Naive B cell (primary cell): ENCODE measurements at places on chromosomes 2 and 18. TPM values are rescaled to one million over a fixed set of nuclear protein-coding genes. Genes with fewer than 3 reads are reported as not detected.

DNA sequence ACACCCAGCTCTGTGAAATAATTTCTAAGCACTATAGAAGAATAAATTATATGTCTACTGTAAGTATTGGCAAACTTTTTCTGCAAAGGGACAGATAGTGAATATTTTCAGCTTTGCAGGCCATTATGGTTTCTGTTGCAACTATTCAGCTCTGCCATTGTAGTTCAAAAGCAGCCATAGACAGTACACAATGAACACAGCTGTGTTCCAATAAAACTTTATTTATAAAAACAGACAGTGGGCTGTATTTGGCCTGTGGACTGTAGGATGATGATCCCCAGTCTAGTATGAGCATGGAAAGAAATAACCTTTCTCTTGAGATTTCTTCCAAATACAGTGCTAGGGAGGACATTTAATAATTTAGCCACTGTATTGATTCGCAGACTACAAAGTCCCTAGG lies 35.2 kb upstream of the THOC1 start:
- H3K36me3 ChIP-seq: no peaks in the 10 kb centered on the region
- no peak overlapping the region for H3K27ac ChIP-seq
- H3K27me3 ChIP-seq: peaks cover 24% of the 10 kb centered on the region
- H3K4me1 ChIP-seq: no peaks in the 10 kb centered on the region
- DNase-seq: no peak

GRCh38 chr2:48412443-48413250 lies 117.3 kb upstream of the STON1 start:
- no peak overlapping the region for H3K27ac ChIP-seq
- no peak for DNase-seq
- no peaks in the 10 kb centered on the region for H3K27me3 ChIP-seq

DNA sequence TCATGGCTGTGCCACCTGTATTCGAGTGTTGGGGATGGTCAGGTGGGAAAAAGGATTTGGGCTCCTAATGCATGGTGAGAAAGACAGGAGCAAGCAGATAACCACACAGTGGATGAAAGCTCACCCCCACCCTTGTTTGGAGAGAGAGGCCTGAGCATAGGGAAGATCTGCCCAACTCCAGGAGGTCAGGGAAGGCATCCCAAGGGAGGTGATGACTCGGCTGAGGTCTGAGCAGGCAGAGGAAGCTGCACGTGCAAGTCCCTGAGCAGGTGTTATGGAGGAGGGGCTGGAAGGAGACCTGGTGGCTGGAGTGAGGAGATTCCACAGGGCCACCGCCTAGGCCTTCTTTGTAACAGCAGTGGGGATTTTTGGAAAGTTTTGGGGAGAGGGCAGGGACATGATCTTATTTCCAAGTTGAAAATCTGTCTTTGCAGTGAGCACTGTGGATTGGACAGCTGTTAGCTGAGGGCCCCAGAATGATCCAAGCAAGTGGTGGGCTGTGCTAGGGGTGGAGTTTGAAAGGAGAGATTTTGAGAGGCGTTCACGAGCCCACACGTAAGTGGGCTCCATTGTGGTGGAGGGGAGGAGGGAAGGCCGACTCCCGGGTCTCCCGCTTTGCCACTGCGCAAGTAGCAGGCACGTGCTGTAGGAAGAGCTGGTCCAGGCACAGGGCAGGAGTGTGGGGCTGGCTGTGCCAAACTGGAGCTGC lies 228.5 kb downstream of the GLI2 start:
- H3K36me3 ChIP-seq: no peaks in the 10 kb centered on the region
- no peak overlapping the region for H3K4me3 ChIP-seq
- no peak for DNase-seq
- no peaks in the 10 kb centered on the region for H3K27me3 ChIP-seq
- H3K27ac ChIP-seq: peak overlapping the region; percentile 88

DNA sequence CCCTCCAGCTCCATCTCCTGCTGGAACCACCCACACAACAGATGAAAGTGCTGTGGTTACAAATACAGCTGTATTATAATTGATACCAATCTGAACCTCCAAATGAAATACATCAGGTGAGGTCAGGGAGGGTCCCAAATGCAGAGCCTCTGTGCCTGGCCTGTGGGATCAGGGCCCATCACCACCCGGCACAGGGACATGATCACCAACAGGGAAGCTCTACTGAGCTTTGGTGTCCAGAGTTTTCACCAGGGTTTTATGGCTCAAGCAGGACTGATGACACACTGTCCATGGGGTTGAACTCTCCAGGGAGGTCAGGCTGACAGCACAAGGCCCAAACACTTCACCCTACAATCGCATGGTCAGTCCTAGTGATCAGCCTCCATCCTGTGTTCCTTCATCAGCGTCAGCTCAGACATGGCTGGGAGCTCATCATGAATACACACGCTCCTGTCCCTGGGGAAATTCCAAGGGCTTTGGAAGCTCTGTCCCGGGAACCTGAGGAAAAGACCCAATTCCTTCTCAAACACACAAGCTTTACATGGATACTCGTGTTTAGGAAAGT lies 3.9 kb upstream of the PXDN start:
- no peak overlapping the region for H3K4me3 ChIP-seq
- peaks cover 18% of the 10 kb centered on the region for H3K4me1 ChIP-seq
- no peak overlapping the region for H3K27ac ChIP-seq

DNA sequence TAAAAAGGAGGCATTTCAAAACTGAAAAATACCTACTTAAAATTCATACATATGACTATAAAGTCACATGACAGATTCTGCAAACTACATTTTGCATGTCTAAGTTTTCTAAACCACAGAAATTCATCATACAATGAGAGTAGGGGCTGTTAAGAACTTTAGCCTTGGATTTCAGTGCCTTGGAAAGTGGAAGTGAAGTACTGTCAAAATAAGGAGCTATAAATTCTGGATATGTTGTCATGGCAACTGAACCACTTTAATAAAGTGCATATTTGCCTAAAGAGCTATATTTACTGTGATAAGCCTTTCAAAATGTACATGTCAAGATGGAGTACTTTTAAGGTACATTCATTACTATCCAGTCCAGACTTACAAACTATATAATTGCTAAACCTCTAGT lies 227.1 kb downstream of the RAB3GAP1 start:
- H3K27ac ChIP-seq: no peak overlapping the region
- no peak overlapping the region for H3K4me3 ChIP-seq
- H3K27me3 ChIP-seq: no peaks in the 10 kb centered on the region

DNA sequence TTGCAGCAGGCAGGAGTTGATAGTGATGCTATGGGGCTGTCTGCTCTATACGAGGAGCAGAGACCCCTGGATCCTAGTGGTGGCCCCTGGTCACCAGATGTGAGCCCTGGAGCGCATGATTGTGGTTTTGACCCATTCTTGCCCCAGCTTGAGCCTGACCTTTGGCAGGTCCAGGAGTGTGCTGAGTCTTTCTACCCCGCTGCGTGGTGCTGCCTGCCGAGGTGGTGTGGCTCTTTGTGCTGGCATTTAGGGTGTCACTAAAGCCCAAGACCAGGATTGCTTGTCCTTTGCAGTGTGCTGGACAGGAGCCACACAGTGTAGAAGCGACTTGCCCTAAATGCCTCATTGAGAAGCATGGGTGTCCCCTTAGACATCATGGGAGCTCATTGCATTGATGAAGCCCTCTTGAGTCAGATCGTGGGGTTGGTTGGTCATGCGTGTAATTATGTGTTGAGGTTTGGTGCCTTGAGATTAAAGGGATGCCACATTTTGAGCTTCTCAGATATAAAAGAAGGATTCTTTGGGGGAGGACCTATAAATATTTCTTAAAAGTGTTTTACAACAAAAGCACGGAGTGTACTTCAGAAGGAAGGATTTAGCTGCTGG lies 88.3 kb downstream of the AGAP1 start:
- H3K4me3 ChIP-seq: no peak overlapping the region
- no peak overlapping the region for H3K27ac ChIP-seq
- no peaks in the 10 kb centered on the region for H3K36me3 ChIP-seq
- H3K4me1 ChIP-seq: no peaks in the 10 kb centered on the region
- H3K27me3 ChIP-seq: peaks cover 9% of the 10 kb centered on the region

DNA sequence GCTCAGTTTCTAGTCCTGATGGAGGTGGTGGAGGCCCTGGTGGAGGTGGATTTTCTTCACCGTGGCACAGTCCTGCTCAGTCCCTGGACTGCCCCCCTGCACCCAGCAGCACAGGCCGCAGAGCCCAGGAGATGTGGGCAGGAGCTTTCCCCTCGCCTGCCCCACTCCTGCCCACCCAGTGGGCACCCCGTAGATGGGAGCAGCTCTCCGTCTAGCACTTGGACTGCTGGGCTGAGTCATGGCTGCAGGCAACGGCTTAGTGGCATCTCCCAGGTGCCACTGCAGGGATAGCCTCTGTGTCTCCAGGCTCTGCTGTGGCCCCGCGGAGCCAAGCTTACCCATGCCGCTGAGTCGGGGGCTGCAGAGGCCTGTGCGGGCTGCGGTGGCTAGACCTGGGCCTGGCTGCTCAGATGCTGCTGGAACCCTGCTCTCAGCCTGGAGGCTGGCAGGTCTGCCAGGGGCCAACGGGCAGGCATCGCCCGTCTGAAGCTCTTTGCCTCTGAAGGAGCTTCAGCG lies 92.3 kb upstream of the CTDP1 start:
- DNase-seq: no peak
- H3K27ac ChIP-seq: no peak overlapping the region

DNA sequence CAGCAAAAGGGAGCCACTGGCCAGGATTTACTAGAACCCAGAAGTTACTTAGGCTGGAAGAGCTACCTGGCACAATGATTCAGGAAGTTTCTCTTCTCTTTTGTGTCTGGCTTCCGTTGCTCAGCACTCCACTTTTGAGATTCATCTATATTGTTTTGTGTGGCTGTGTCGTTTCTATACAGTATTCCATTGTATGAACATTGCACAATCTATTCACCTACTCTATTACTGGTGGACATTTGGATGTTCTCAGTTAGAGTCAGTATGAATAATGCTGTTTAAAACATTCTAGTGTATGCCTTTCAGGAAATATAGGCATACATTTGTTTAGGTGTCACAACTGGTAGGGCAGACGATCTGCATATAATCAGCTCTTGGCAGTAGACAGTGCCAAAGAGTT lies 36.3 kb upstream of the EPHA4 start:
- no peaks in the 10 kb centered on the region for H3K36me3 ChIP-seq
- no peaks in the 10 kb centered on the region for H3K4me1 ChIP-seq
- peaks cover 32% of the 10 kb centered on the region for H3K27me3 ChIP-seq
- no peak overlapping the region for H3K27ac ChIP-seq
- no peak for DNase-seq

GRCh38 chr2:136534811-136535210 lies 230.5 kb upstream of the THSD7B start:
- H3K36me3 ChIP-seq: no peaks in the 10 kb centered on the region
- DNase-seq: no peak
- H3K27me3 ChIP-seq: peaks cover 19% of the 10 kb centered on the region
- H3K27ac ChIP-seq: no peak overlapping the region
- H3K4me3 ChIP-seq: no peak overlapping the region

DNA sequence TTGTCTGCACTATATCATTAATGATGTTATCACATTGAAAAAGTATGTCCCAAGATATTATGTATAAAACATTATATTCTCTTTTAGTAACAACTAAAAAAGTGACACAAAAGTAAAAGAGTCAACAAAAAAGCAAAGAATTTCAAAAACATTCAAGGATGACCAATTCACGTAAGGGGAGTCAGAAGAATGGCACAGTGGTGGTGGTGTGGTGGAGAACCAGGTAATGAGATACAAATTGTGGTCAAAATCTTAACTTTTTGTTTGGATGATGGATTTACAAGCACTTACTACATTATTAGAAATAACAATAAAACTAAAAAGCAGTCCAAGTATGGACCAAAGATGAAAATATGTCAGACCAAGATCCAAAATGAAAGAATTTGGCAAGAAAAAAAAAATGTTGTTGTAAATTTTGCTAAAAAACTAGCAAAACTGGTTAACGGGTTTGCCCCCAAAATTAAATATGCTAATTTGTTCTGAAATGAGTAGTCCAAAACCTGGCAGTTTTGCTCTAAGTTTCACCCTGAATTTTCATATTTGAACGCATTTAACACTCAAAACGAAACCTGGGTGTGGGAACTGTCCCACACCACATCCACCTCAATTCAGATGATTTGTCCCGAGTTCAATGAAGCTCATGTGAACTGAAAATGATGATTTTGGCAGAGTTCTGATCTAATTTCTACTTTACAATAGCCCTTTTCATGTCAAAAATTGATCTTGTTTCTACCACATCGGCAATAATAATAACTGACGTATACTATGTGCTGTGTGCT lies 135.8 kb downstream of the IKZF2 start:
- H3K27me3 ChIP-seq: no peaks in the 10 kb centered on the region
- H3K36me3 ChIP-seq: peaks cover 6% of the 10 kb centered on the region

DNA sequence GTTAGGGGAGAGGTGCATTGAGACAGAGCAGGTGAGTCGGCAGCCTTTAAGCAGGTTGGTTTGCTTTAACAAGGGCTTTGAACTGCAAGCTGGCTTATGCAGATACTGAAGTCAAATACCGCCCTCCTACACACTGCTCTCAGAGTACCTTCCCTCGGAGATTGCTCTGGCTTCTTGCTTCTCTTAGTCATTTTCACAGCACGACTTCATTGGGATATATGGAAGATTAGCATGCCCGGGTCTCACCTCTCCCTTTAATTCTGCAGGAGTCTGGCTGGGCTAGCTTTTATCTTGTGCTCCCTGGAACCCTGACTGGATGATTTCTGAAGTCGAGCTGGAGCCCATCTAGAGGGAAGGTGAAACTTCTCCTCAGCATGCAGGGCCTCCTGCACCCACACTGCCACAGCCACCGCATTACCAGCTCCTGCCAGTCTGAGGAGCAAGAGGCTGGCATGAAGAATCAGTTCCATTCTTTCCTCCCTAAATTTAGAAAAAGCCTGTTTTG lies 395.5 kb upstream of the HNRNPA3 start:
- no peak overlapping the region for H3K27ac ChIP-seq
- peaks cover 8% of the 10 kb centered on the region for H3K27me3 ChIP-seq
- no peaks in the 10 kb centered on the region for H3K4me1 ChIP-seq
- no peak overlapping the region for H3K4me3 ChIP-seq

Gene NR4A2
- 69.8 TPM for polyA plus RNA-seq

Gene SP140
- polyA plus RNA-seq: 80.0 TPM

Gene MARCO
- polyA plus RNA-seq: not detected

Gene CCDC121
- 1.8 TPM for polyA plus RNA-seq

Gene SCN7A
- polyA plus RNA-seq: not detected

Gene CYS1
- polyA plus RNA-seq: not detected

Gene ALPG
- polyA plus RNA-seq: not detected

Gene IL1F10
- not detected for polyA plus RNA-seq

Gene SERPINB3
- polyA plus RNA-seq: not detected

Gene RUFY4
- not detected for polyA plus RNA-seq

Gene FANCL
- 14.7 TPM for polyA plus RNA-seq
